ENCODE measurements at places on chromosomes 1 and 21.

DNA sequence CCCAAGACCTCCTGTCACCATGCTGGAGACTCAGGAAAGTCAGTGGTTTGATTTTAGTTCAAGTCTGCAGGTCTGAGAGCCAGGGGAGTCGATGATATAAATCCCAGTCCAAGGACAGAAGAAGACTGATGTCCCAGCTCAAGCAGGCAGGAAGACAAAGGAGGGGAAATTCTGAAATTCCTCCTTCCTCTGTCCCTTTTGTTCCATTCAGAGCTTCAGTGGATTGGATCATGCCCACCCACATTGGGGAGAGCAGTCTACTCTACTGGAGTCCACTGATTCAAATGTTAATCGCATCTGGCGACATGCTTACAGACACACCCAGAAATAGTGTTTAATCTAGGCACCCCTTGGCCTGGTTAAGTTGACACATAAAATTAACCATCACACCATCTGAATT lies 7.2 kb upstream of the ADAMTS1 start:
- DNase-seq, result no peak

DNA sequence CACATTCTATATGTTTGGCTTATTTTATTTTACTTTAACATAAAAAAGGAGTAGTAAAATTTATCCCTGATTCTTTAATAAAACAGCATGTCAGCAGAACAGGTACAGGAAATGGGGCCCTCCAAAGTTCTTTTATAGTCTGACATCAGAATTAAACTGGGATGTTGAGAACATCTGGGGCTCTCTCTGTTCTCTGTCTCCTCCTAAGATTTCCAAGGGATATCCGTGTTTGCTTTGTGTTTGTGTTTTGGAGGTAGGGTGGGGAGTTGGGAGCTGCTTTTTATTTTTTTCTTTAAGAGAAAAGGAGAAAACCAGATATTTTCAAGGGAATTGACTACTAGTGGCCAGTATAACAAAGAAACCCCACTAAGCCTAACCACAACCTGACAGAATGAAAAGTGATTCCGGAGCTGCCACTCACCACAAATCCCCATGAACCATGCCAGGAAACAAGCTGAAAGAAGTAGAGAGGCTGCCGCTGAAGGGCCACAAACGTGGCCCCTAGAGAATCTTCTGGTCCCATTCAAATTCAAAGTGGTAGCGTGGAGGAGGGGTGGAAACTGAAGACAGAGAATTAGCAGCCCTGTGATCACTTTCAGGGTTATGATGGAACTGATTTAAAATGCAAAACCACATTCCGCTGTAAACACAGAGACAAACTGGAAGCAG lies 369.6 kb upstream of the ADGRL2 start:
- DNase-seq, result no peak

DNA sequence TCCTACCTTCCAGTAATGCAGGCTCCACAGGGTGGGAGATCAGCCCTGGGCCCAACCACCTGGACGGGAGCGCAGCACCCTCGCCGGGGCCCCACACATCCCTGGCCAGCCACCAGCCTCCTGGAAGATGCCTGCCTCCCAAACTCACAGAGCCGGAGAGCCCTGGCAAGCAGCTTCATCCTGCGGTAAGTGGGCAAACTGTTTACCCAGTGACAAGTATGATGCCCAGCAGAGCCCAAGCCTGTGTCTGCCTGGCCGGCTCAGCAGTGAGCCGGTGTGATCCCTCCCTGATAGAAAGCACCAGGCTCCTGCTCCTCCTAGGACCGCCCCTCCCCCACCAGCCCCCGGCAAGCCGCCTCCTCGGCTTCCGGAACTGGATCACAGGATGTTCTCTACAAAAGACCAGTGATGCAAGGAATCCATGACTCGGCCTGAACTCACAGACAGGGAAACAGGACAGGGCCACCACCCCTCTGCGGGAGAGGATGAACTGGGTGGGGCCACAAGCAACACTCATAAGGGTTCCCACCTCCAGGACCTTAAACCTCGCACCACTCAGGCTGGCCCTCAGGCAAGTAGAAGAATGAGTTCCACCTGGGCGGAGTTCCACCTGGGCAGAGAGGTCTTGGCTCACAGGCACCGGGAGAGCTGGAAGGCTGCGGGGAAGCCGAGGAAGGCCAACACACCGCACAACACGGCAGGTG lies 7.9 kb downstream of the ACOT7 start:
- DNase-seq, result no peak

- DNase-seq, result no peak
Observed at GRCh38 chr1:110258734-110259133, 48.6 kb downstream of the KCNC4 start.

GRCh38 chr1:111424281-111424680 lies 3.3 kb downstream of the OVGP1 start:
- no peak for DNase-seq

DNA sequence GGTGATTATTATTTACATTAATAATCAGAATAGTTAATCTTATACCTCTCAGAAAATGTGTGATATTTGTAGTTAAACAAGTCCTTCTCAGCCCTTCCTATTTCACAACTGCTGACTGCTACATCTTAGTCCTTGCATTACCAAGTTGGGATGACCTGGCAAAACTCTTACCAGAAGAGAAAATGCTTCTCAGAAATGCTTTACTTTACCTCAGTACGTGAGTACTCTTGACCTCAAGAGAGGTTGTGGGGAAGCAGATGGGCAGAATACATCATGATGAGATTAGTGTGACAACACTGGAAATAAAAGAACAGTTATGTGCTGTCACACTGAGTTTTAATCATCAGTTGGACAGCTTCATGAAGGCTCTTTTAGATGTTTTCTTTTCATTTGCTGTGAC lies 16.2 kb downstream of the CFAP126 start:
- DNase-seq, result no peak

DNA sequence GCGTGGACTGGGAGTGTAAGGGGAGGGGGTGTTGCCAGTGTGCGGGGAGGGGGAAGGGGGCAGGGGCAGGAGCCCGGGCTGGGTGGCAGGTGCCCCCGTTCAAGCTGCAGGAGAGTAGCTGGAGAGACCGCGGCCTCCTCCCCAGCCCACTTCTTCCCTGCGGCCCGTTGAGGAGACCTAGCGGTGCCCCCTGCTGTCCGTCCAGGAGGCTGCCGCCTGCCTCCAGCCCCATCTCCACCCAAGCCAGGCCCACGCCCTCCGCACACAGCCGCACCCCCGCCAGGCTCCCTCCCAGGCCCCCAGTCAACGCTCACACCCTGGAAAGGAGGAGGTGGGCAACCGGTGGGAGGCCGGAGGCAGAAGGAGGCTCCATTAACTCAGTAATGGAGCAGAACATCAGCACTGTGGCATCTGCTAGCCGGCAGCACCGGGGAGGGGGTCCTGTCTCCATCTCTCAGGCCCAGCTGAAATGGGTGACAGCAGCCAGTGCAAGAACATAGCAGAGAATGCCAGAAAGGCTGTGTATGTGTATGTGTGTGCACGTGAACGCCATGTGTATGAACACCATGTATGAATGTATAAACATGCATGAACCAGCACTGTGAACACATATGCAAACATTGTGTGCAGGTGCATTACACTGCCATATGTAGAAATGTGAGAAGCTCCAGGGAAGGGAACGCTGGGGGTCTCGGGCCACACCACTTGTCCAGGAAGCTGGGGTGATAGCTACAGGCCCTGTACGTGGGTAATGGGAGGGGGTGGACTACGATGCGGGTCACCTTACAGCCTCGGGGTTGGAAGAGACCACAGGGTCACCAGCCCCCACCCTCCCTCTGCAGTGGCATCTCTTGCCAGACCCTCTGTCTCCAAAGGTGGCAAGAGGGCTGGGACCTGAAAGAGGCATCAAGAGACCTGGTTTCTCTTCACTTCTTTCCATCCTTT lies 84.6 kb downstream of the SYT2 start:
- DNase-seq, result peak; percentile 67

- DNase-seq, result no peak
Observed at GRCh38 chr1:112011202-112011601, 21.7 kb upstream of the KCND3 start.

- DNase-seq, result no peak
Observed at GRCh38 chr1:31503570-31503969, 72.7 kb upstream of the TINAGL1 start.

GRCh38 chr21:45539046-45539795 lies 3.0 kb downstream of the SLC19A1 start:
- no peak for DNase-seq

DNA sequence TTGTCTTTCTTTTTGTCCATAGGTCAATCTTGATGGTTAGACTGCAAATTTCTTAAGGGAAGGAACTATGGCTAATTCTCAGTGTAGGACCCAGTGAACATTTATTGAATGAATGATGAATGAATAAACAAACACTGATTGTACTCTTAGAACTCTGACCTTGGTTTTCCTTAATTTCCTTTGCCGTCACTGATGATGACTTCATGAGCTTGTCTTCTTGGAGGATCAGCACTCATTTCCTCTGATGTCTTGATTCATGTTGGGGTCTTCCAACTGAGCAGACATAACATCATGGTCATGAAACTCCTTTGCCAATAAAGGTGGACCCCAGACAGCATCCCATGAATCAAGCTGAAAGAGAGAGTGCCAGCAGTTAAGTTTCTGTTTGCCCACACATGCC lies 96.3 kb downstream of the PLPP3 start:
- no peak for DNase-seq

DNA sequence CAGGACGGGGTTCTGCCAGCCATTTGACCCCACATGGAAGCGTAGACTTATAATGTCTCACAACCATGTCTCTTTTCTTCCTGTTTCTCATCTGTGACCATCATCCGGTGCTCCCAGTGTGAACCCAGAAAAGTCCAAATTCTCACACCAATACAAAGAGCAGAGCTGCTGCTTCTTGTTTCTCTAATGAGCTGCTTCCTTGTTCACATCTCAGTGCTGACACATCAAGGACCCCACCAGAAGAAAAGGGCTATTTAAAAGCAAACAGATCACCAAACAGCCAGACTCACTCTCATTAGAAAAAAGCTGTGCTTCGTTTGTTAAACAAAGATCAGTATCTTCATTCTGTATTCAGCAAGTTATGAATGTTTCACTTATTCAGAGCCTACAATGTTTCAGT lies 835 bp upstream of the LCE1D start:
- no peak for DNase-seq

DNA sequence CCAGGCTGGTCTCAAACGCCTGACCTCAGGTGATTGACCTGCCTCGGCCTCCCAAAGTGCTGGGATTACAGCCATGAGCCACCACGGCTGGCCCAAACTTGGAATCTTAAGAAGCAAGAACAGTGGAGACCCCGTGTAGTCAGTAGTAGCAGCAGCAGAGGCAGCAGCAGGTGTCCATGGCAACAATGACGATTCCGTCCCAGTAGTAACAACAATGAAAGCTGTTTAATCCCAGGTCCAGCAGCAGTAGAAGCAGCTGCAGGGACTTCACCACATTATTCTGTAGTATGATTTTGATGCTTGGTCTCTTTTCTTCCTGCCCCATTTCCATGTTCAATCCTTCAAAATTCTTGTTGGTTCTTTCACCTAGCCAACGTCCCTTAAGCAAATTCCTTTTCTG lies 69.6 kb upstream of the KCTD3 start:
- DNase-seq, result no peak

GRCh38 chr1:111990026-111990877 lies 784 bp upstream of the KCND3 start:
- no peak for DNase-seq

GRCh38 chr1:244789276-244789580 lies 46.2 kb upstream of the COX20 start:
- no peak for DNase-seq

DNA sequence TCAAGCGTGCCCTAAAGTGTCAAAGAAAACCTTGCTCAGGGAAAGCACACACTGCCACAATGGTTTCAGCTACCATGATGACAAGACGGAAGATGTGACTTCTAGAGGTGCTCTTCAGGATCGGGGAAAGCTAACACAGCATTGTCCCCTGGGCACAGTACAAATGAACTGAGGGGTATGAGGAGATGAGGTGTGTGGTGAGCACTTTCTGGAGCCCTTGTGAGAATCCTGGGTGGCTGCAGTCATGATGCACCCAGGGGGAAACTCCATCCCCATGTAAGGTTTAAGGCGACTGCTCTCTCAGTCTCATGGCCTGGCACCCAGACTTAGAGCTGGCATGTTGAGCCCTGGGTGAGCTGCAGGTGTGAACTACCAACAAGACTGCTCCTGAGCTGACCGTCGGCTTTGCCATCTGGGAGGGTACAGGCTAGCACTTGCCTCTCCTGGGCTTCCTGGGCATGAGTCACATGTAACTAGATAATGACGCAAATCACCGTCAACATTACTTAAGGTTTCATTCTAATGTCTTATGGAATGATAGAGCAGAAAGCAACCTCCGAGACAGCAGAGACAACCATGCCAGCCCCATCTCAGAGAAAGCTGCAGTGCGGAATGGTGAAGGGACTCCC lies 144.6 kb downstream of the CLIC6 start:
- no peak for DNase-seq

GRCh38 chr1:237181743-237182317 lies 139.8 kb downstream of the RYR2 start:
- DNase-seq, result no peak

GRCh38 chr1:113747376-113747775 lies 11.9 kb downstream of the PHTF1 start:
- DNase-seq, result no peak

- no peak for DNase-seq
Observed at GRCh38 chr21:39116761-39117439, 66.4 kb downstream of the PSMG1 start.

GRCh38 chr1:59081795-59082194 lies 215.1 kb upstream of the FGGY start:
- DNase-seq, result no peak

DNA sequence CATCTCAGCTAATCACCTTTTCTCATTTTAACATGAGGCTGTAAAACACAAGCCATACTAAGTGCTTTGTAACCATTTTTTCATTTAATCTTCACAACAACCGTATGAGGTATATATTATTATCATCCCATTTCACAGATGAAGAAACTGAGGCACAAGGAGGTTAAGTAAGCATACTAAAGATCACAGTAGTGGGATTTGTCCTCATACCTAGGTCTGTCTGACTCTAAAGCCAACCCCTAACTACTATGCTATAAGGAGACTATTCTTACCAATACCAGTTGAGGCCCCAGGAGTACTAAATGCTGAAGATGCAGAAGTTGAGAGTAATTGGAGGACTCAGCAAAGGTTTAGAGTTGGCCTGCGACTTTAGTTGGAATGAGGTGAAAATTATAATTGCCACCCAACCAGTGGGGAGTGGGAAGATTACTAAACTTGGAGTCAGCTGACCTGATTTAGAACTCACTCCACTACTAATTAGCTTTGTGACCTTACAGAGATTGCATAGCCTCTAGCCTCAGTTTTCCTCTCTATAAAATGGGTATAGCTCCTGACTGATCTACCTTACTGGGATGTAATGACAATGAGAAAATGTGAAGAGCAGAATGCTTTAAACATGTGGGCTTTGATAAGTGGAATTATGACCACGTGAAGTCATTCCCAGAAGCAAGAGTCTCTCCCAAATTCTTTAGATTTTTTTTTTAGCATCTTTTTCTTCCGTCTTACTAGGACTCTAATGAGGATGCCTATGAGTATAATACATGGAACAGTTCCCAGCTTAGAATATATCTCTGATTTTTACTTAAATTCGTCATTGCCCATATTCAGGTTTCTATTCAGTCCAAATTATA lies 85.8 kb upstream of the IPO9 start:
- no peak for DNase-seq

GRCh38 chr1:165034136-165034809 lies 322.2 kb downstream of the LMX1A start:
- DNase-seq, result no peak

Measured in mesothelial cell of epicardium (in vitro differentiated cells).